ENCODE measurements at places on chromosomes 16 and 17.

DNA sequence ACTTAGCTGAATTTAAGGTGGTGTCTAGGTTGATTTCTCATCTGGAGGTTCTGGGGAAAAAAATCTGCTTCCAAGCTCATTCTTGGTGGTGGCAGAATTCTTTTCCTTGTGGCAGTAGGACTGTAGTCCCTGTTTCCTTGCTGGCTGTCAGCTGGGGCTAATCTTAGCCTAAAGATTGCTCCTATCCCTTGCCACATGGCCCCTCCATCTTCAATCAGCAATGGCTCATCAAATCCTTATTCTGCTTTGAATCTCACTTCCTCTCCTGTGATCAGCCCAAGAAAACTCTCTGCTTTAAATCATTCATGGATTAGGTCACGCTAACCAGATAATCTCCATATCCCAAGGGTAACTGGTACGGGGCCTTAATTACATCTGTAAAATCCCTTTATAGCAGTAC lies 6.6 kb downstream of the FAM20A start:
- DNase-seq: no peak

DNA sequence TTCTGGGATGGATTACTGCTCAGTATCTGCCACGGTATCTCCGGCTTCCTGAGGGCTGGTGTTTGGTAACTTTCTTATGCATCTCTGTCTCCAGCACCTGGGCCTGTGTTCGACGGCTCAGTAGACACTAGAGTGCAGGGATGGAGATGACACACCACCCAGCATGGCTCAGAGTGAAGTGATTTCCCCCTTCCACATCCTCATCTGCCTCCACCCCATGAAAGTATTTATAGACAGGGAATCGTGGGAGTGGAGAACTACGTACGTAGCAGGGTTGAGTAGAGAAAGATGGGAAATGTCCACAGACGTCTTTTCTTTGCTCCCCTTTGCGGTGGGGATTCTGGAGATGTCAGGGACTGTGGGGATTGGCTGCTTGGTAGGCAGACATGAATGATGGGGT lies 11.8 kb upstream of the SLC25A19 start:
- no peak for DNase-seq

DNA sequence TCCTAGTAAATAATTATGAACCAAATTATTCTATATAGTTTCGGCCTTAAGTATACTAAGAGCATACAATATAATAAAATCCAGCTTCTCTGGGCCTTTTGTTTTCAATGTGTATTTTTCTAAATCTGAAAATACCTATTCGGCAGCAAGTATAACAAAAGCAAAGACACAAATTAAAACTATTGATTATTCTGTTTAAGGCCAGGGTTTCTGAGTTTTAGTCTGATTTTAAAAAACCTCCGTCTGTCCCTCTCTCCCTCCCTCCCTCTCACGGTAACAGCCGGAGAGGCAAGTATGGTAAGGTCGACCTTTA lies 1.5 kb downstream of the TOB1 start:
- no peak for DNase-seq

DNA sequence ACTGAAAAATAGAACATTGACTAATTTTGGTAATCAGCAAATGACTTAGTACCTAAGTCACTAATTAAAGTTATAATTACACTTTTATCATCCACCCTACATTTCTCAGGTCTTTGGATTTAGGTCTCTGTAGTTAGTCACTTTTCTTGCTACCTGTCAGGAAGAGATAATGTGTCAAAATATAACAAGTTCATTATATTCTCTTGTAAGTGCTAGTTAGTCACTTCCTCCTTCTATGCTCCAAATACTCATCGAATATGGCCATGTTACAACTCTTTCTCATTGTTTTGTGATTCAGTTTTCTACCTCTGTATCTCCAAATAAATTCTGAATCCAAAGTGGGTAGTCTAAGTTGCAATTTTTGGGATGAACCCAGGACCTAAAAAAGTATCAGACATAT lies 163.5 kb upstream of the KIF2B start:
- no peak for DNase-seq

DNA sequence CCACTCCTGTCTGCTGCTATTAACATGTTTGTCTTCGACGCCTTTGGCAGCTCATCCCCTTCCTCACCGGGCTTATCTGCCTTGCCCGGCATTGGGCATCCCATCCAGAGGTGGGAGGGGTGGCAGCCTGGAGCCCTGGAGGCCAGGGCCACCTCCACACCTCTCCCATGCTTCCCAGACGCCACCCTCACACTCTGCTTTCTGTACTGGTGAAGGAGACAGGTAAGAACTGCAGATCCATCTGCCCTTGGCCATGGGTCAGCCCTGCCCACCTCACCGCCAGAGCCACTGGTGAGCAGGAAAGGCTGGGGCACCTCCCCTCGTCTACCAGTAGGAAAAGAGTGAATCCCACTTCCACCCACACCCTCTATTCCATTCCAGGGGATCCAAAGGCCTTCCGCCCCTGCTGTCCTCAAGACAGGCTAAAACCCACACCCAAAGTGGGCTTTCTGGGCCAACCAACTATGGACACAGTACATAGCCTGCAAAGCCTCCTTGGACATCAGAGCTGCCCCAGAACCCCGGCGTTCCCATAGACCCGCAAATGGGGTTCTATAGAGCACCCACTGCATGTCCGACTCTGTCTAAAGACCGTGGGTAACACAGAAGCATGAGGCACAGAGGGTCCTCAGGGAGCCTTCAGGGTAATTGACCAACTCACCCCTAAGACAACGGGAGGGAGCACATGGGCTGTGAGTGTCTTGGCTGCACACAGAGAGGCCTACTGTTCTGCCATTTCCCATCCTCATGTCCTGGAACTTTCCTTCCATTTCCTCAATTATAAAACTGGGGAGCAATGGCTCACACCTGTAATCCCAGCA lies 23.4 kb upstream of the RBFOX3 start:
- DNase-seq: no peak

- no peak for DNase-seq
These were observed 6.2 kb upstream of the WFIKKN1 start for GRCh38 chr16:624526-625070.

DNA sequence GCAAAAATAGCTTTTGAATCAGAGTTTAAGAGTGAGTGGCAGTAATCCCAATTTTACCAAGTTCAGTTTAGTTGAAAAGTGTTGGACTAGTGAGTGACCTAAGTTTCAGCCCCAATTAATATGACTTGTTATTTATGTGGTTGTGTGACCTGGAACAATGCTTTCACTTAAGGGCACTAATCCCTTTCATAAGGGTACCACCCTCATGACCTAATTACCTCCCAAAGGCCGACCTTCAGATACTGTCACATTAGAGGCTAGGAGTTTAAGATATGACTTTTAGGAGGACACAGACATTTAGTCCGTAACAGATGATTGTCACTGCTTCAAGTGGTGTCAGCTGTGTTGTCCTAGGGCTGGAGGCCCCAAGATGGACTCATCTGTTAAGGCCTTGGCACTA lies 190.0 kb downstream of the IRX3 start:
- DNase-seq: no peak

DNA sequence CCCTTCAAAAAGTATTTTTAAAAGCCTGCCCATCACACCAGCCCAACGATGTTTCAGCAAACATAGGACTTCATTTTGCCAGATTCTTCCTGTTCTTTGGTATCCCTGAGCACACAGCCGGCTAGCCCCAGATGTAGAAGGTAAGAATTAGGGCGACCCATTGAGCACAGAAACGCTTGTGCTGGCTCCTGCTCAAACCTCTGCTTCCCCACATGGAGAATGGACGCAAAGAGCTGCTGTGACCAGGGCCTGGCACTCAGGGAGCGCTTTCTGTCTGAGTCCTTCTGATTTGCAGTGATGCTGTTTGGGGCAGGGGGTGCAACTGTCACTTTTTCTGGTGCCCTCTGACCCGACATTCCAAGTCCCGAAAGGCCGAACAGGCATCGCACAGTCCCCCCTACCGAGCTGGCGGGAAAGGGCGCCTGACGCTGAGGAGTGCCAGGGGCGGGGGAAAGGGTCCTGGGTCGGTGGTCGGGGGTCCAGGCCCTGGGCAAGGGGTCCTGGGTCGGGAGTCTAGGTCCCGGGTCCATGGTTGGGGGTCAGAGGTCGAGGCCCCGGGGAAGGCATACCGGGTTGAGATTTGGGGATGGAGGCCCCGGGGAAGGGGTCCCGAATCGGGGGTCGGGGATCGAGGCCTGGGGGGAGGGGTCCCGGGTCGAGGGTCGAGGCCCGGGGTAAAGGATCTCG lies 930 bp downstream of the CHMP1A start:
- DNase-seq: no peak

GRCh38 chr17:59695945-59696681 lies 11.1 kb downstream of the PTRH2 start:
- DNase-seq: no peak

- DNase-seq: peak; percentile 98
These were observed 16.5 kb downstream of the ADAM11 start for GRCh38 chr17:44775136-44775837.
